Dorsolateral prefrontal cortex (tissue), 122 donors: ENCODE measurements at places on chromosomes 11 and 22.

DNA sequence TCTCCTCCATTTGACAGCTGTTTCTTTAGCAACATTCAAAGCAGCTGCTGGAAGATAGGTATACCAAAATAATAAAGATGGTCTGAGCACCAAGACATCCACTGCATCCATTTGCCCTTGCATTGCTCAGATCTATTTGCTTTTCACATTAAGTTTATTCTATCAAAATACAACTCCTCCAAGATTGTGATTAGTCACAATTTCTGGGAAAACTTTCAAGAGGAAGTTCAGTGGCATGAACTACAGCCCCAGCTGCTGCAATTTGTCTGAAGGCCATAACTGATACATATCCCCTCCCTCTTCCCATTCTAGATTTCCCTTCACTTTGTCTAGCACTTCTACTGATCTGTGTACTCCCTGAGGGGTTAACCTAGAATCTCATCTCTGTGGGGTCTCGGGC lies 117.5 kb upstream of the CEP126 start:
- DNase-seq, result no peak

DNA sequence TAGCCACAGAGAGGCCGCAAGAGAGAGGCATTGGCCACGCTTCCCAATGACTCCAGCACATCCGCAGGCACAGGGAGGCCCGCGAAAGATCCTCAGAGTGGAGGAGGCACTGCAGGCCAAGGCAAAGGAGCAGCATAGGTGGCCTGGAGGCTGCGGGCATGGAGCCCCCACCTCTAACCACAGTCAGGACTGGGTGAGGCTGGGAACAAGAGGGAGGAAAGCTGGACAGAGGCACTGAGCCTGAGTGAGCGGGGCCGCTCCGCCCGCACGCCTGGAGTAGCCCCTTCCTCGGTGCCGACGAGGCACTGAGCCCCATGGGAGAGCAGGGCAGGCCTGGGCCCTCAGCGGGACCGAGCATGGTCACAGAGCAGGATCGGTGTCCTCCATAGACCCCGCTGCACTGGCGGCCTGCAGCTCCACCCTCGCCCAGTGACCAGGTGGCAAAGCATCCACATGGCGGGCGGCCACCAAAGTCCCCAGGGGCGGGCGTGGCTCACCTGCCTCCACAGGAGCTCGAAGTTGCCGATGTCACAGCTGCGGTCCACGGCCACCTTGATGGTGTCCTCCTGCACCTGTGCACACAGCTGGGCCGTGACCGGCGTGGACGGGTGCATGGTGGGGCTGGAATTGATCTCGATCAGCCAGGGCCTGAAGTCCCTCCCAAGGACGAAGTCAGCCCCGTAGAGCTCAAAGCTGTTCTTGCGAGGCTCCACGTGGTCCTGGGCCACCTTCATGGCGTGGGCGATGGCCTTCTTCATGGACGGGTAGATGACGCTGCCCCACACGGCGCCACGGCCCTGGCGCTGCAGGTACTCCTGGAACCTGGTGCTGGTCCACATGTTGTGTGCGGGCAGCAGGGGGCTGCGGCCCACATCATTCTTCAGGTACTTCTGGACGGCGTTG lies 18.9 kb upstream of the IL17REL start:
- peak; percentile 43 for DNase-seq

DNA sequence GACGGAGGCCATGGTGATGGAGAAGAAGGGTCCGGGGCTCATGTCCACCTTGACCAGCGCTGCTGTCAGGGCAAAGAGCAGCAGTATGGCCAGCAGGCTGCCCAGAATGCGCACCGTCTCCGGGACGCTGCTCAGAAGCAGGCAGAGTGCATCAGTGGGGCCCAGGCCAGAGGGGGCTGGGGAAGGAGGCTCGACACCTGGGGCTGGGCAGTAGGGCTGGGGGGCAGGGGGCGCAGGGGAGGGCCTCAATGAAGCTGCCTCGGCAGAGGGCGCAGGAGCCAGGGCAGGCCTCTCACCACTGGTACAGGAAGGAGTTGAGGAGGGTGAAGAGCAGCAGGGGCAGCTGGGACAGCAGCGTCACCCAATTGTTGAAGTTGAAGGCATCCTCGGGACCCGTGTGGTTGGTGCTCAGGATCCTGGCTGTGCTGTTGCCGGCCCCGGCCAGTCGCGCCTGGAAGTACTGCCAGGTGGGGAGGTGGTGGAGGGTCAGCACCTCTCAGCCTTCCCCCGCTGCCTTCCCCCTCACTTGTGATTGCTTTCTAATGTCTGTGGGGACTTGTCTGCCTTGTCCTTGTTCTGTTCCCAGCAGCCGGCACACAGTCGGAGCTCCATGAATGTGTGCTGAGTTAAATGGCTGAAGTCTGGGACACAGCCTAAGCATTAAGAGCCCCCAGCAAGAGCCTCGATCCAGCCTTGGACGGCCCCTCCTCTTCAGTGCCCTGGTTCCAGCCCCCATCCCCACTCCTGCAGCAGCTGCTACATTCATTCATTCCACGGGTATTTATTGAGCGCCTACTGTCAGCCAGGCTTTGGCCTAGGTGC lies 2.3 kb downstream of the SLC29A2 start:
- no peak for DNase-seq

- DNase-seq, result peak; percentile 35
These were observed 3.8 kb downstream of the PIM3 start for GRCh38 chr22:49964136-49965090.
